ENCODE measurements at places on chromosomes 3 and 15. TPM values are rescaled to one million over a fixed set of nuclear protein-coding genes. Genes with fewer than 3 reads are reported as not detected.
A peak's percentile ranks its signal among the peaks of the same experiment; 100 is the strongest.

Gene ANKRD34C
- total RNA-seq, result not detected

Gene AMT
- 6.9 TPM for total RNA-seq

Gene C2CD4A
- 0.07 TPM for total RNA-seq

- H3K27ac ChIP-seq, result no peak overlapping the region
- H3K27me3 ChIP-seq, result peaks cover 16% of the 10 kb centered on the region
- H3K4me3 ChIP-seq, result no peak overlapping the region
- H3K4me1 ChIP-seq, result peaks cover 1% of the 10 kb centered on the region
- no peak for DNase-seq
Measured at GRCh38 chr3:150005243-150006112, 34.8 kb upstream of the PFN2 start.

DNA sequence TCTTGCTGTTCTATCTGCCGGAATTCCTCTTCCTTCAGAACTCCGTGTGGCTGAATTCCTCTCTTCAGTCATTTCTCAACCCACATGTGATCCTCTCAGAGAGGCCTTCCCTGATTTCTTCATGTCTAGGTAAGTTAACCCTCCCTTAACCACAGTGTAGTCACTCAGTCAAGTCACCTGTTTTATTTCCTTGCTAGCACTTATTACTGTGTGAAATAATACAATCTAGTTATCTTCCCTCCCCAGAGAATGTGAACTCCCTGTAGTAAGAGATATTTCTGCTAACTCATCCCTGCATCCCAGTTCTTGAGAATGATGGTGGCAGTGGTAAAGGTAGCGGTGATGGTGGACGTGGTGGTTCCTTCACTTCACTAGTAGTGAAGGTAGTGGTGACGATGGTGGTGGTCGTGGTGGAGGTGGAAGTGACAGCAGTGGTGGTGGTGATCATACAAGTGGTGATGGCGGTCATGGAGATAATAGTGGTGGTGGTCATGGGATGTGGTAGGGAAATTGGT lies 33.3 kb downstream of the COL6A5 start:
- H3K36me3 ChIP-seq, result no peaks in the 10 kb centered on the region
- DNase-seq, result no peak
- peaks cover 2% of the 10 kb centered on the region for H3K27me3 ChIP-seq
- no peak overlapping the region for H3K4me3 ChIP-seq

GRCh38 chr15:85534031-85534430 lies 153.6 kb downstream of the AKAP13 start:
- no peaks in the 10 kb centered on the region for H3K27me3 ChIP-seq

DNA sequence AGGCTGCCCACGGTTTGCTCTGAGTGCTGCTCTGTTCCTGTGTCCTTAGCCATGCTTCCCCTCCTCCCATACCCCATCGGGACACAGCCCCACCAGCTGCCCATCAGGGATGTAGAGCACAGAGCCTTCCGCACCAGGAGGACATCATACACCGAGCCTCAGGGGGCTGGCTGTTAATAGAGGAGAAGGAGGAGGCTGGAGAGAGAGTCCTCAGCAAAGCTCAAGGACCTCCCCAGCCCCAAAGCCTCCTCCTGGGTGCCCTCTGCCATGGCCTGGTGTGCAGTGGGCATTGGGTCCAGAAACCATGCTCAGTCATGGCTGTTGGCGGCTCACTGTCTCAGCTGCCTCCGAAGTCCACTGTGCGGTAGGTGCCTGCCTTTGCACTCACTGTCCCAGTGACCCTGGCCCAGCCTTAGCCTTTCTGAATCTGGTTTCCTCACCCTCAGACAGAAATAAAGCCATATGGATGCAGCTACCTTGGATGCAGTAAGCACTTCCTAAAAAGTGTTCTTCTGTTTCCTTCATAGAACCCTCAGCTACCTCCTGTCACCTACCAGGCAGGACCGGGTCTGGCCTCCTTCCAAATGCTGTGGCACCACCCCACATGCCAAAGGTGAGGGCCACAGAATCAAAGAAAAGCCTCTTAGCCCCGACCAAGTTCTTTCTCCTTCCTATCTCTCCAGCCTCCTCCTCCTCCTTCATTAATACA lies 53.9 kb downstream of the ACAD9 start:
- H3K27me3 ChIP-seq, result peaks cover 22% of the 10 kb centered on the region
- H3K36me3 ChIP-seq, result no peaks in the 10 kb centered on the region
- H3K4me3 ChIP-seq, result no peak overlapping the region
- H3K27ac ChIP-seq, result no peak overlapping the region
- H3K4me1 ChIP-seq, result no peaks in the 10 kb centered on the region
- DNase-seq, result peak; percentile 22

- H3K27ac ChIP-seq, result no peak overlapping the region
- no peak for DNase-seq
- H3K4me3 ChIP-seq, result no peak overlapping the region
- no peaks in the 10 kb centered on the region for H3K4me1 ChIP-seq
- H3K36me3 ChIP-seq, result no peaks in the 10 kb centered on the region
Measured at GRCh38 chr3:144522456-144522855, 550.8 kb downstream of the DIPK2A start.

- no peak overlapping the region for H3K4me3 ChIP-seq
- H3K4me1 ChIP-seq, result peaks cover 3% of the 10 kb centered on the region
- H3K36me3 ChIP-seq, result peaks cover 45% of the 10 kb centered on the region
- no peak overlapping the region for H3K27ac ChIP-seq
- DNase-seq, result no peak
- no peaks in the 10 kb centered on the region for H3K27me3 ChIP-seq
Measured at GRCh38 chr15:40992241-40992741, 39.0 kb downstream of the CHAC1 start.

DNA sequence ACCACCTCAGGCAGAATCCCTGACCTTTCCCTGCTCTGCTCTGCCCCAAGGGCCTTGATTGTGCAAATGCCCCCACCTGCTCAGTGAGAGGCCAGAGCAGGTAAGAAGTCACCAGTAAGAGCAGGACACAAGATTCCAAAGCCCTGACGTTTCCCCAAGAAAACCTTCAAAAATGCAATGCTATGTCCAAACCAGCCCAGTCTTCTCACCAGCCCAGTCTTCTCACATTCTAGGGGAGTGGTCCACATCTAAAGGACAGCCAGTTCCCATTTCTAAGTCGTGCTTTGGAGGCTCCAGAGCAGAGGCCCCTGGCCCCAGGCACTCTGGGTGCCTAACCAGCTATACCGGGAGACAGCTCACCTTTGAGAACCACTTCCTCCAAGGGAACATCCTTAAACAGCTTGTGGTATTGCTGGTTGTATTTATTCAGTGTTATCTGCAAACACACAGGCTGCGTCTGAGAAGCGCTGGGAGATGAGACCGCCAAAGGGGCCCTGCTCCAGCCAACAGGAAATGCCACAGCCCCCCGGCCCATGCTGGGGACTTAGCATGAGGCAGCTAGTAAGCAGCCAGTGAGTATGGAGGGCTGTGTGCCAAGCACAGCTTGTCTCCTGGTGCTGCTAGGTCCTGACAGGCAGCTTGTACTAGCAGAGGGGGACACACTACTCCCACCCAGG lies 29.3 kb downstream of the GRAMD2A start:
- H3K27me3 ChIP-seq, result peaks cover 2% of the 10 kb centered on the region
- peak; percentile 75 for DNase-seq
- no peaks in the 10 kb centered on the region for H3K36me3 ChIP-seq

DNA sequence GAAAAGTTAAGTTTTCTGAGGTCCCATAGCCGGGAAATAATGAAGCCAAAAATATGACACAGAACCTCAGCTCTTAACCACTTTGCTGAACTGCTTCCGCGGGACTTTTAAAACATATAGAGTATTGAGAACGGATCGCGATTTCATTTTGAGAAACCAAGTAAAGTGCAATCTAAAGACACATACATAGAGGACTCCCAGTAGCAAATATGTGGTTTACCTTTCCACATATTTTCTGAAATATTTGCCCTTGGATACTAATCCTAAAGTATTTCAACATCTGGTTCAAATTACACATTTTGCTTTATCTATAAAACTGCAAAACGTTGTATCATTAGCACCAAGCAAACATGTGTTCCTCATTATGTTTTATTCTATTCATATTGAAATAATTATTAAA lies 776.5 kb downstream of the ROBO2 start:
- H3K36me3 ChIP-seq, result no peaks in the 10 kb centered on the region
- H3K27ac ChIP-seq, result no peak overlapping the region
- H3K4me3 ChIP-seq, result no peak overlapping the region
- H3K4me1 ChIP-seq, result no peaks in the 10 kb centered on the region

Measured in activated CD8-positive, alpha-beta memory T cell treated with anti-CD3 and anti-CD28 coated beads, Interleukin-2, amount 10 ng/mL, durations not matched to agents 7 days and 5 days (primary cell).